Stimulated activated CD4-positive, alpha-beta T cell treated with anti-CD3 and anti-CD28 coated beads, Interleukin-1b, Interleukin-23, amount 100 ng/mL, for 1 hour (primary cell): ENCODE measurements at places on chromosomes 3 and 15.

DNA sequence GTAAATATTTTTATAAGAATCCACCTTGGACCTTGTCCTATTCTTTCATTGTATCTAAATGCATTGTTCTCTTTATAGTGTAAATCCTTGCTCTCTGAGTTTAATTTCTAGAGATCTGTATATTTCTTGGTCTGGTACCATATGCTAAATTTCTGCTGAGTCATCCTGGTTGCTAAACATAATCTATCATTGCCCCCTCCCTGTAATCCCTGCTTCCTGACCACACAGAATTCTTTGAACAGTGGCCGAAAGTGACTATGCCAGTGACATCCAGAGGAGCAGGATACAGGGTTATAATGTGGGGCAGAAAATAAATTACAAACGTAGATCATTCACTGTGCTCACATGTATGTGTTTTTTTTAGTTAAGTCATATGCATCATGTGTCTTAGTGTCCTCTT is 143.1 kb downstream of the DIPK2A start:
- DNase-seq: no peak

DNA sequence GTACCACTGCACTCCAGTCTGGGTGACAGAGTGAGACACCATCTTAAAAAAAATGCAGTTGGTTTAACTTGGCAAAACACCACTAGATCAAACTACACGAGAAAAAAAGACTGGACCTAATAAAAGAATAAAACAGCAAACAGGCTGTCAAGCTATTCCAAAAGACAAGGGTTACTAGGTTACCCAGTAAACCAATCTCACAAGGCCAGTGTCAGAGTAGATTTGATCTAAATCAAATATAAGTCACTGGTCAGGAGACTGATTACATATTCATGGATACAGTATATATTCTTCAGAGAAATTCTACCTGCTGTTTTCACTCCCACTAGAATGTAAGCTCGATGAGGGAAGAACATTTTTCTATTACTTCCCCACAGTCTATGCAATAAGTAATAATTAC is 2.5 kb upstream of the GANC start:
- DNase-seq: no peak

- DNase-seq: no peak
Measured at GRCh38 chr15:68543165-68544008, 35.4 kb upstream of the CORO2B start.

- no peak for DNase-seq
Measured at GRCh38 chr3:127690106-127690505, 17.4 kb downstream of the ABTB1 start.

- no peak for DNase-seq
Measured at GRCh38 chr15:79674124-79674465, 222.7 kb downstream of the MTHFS start.

DNA sequence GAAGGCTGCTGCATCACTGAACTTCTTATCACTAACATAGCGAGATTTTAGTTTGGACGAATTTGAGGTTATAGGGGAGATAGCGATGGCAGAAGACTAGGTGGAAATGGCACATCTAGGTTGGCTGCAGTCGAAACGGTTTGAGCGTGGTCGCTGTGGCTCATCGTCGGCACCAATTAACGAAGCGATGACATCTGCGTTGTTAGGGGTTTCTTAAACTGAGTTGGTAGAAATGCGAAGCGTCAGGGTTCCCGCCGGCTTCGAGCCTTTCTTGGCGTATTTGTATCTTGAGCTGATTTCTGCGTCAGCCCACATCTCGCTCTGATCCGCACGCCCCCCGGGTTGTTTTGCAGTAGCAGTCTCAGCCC is 319 bp downstream of the LNP1 start:
- no peak for DNase-seq

- no peak for DNase-seq
Measured at GRCh38 chr3:135965129-135965505, 411 bp upstream of the PPP2R3A start.

DNA sequence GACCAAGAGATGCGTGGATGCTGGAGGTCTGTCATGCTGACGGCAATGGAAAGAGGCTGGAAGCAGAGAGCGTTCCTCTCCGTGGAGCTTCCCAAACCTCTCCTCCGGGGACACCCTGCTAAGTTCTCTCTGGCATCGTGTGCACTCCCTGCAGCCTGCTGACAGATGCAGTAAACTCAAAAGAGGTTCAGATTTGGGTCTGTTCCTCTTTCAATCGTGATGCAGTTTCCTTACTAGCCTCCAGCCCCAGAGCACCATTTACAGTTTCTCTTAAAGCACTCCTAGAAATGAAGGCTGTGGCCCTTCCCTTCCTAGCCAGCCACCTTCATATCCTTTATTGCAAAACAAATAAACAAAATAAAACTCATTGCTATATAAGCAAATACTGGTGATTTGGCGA is 47.3 kb upstream of the LRRC58 start:
- DNase-seq: no peak
